GM18507 (cell line): ENCODE measurements at places on chromosomes 16 and 17.

DNA sequence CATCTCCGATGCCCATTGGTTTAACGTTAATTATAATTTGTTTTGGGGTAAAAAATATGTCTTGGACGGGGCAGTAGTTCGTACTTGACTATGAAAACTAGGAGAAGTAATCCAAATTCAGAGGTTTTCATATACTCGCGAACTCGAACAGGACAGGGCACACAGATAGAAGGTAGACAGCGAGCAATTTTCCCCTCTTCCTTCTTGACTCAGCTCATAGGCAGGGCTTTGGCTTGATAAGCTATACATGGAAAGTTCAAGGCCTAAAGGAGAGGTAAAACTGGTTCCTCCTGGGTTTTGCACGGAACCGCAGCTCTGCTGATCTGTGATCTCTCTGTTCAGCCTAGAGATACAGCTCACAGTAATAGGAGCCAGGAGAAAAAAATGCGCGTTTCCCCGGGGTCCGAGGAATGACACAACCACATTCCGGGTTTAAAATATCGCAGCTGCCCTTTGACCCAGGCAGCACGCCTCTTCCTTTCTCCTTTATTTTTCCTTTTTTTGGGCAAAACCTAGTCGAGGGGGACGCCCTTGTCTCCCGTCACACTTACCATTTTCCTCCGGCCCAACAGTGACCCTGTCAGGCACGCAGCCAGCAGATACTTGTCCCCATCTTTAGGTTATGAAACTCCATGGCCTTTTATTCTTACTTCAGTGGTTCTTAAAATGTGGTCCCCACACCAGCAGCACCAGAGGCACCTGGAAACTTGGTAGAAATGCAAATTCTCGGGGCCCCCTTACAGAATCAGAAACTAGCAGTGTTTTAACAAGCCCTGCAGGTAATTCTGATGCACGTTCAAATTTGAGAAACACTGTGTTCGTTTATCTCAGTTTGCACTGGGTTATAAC, 1.7 kb upstream of the LASP1 start:
- no peak for DNase-seq

DNA sequence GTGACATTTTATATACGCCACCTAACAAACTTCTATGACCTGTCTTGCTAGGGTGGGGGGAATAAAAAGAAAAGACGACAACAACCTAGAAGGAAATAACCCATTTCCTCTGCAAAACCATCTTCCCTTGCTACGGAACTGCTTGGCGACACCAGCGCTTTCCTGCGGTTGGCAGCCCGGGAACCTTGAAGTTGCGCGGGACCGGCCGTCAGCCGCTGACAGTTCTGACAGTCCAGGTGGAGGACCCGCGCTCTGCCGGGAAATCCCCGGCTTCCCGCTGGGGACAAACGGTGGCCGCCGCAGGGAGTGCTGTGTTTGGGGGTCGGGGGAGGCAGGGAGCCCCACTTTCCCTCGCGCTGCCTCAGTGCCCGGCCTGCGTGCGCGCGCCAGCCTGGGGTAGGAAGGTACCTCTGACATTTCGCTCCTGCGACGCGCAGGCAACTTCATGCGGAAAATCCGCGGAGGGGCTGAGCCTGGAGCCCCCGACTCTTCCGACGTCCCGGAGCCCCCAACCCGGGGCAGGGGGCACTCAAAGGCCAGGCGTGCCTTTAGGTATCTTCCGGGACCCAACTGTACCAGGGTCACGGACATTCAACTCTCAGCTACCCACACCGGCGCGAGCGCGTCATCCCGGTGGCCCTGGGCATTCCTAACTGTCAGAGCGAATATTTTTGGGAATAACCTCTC, 516 bp downstream of the SLC16A6 start:
- no peak for DNase-seq

DNA sequence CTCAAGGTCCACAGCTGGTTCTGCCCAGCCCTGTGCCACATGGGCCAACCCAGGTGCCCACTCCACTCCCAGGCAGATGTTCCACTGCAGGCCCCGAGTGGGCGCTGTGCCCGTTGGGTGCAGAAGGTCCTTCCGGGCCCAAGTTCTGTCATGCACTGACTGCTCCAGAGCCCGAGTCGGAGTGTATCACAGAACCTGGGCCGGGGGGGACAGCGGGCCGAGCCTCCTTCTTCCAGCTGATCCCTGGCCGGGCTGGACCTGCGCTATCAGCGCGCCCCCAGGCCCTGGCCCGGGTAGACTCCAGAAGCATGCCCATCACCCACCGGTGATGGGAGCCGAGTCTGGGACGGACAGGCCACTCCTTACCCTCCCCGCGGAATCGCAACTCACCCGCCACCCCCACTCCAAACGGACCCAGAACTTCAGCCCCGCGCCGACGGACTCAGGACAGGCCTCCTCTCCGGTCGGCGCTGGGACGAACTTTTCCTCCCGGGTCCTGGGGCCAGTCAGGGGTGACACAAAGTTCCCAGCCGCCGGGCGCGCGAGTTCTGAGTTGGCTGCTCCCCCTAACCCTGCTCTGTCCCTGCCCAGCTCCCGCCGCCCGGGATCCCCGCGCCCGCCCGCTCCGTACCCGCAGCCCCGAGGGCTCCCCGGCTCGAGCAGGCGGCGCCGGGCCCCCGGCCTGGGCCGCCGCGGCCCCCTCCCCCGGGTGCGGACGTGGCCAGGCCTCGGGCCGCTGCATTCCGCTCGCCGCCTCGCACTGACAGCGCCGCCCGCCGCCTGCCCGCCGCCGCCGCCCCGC, at the start of gene COPZ2:
COPZ2 (minus strand) TSS at position 762 of the 802 bp plus-strand sequence; CDS start at position 742, 20 bp downstream.
- no peak for DNase-seq

- no peak for DNase-seq
These were observed 79.0 kb upstream of the SMURF2 start for GRCh38 chr17:64741038-64741641.

- DNase-seq: no peak
These were observed 124.2 kb upstream of the SMURF2 start for GRCh38 chr17:64786337-64786736.

GRCh38 chr16:61862221-61863155, 173.8 kb downstream of the CDH8 start:
- DNase-seq: no peak

DNA sequence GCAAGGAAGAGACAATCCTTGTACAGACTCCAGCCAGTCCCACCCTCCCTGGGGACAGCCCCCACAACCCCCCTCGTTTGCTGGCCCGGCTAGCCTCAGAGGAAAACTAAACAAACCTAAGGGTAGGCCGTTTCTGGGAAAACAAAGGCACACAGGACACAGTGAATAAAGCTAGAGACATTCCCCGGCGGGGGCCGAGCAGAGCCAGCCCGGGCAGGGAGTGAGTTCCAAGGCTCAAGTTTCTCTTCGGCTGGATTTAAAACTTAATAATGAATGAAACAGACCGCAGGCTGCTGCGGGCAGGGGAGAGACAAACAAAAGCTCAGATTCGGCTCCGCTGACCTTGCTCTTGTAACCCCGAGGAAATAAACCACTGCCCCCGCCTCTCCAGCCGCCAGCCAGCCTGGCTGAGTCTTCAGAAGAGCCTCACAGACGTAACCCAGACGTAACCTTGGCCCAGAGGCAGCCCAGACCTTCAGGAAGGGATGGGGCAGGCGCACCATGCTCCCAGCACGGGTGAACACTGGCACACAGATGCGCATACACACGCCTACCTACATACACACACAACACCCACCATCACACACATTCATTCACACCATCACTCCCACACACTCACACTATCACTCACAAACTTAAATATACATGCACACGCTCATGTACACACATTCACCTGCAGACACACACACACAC, 216.0 kb downstream of the ZNF423 start:
- no peak for DNase-seq

DNA sequence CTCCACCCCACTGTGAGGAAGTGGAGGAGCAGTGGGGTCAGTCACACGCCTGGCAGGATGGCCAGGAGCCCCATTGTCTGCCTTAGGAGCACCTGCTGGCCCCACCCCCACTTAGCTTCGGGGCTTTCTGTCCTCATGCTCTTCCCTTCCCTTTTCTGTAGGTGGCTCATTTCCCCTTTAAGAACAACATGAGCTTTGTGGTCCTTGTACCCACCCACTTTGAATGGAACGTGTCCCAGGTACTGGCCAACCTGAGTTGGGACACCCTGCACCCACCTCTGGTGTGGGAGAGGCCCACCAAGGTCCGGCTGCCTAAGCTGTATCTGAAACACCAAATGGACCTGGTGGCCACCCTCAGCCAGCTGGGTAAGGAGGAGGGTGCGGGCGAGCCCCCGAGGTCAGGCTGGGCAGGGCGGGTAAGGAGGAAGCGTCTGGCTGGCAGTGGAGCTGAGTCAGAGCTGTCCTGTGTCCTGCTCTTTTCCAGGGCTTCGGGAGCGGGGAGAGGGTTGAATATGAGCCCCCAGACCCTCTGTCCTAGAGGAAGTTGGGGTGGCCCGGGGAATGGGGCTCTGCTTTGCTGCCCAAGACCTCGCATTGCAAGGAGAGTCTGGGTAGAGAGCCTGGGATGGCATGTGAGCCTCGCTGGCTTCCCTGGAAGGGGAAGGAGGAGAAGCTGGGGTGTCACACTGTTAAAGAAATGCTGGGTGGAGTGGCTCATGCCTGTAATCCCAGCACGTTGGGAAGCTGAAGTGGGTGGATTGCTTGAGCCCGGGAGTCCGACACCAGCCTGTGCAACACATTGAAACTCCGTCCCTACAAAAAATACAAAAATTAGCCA, 9.2 kb upstream of the SERPINF1 start:
- DNase-seq: no peak

DNA sequence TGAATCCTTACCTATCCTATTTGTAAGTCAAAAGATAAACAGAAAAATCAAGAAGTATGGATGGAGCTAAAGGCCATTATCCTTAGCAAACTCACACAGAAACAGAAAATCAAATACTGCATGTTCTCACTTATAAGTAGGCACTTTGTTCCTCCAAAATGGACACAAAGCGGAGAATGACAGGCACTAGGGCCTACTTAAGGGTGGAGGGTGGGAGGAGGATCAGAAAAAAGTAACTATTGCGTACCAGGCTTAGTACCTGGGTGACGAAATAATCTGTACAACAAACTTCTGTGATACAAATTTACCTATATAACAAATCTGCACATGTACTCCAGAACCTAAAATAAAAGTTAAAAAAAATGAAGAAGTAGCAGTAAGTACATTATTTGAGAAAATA, 164.3 kb downstream of the PARN start:
- DNase-seq: no peak

DNA sequence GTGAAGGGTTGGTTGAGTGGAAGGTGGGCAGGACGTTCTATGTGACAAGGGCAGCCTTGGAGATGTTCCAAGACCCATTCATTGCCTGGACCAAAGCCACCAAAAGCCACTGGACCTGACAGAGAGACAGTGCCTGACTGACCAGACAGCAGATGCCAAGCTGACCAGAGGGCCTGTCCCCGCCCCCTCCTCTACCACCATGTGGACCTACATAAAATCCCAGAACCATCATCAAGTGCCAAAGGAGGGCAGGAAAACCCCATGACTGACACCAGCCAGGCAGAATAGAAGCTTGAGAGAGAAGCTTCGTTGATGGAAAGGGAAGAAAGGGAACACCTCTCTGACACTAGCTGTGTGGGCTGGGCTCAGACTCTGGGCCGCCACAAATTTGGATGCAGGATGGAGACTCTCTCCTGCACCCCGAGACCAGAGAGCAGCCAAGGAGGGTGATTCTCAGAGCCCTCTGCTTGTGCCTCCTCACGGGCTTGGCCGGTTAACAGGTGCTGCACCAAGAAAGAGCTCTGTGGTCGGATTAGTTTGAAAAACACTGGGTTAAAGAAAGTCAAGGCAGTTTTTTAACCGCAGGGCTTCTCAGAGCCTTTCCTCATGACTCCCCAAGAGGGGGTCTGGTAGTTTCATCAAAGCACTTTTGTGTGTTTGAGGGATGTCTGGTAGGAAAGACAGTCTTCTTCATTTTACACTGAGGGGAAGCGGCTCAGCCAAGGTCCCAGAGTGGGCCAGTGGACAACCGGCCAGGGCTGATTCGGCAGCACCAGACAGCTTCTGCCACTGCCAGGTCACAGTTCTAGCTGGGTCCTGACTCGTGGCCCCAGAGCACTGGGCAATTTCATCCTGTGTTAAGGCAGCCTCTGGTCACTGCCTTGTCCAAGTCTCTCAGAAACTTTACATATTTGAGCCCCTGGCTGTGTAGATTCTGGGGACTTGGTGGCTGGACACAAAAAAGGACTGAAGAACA, 1.7 kb downstream of the TNFRSF13B start:
- no peak for DNase-seq

- no peak for DNase-seq
These were observed 11.1 kb downstream of the ZNF385C start for GRCh38 chr17:42087042-42087701.

DNA sequence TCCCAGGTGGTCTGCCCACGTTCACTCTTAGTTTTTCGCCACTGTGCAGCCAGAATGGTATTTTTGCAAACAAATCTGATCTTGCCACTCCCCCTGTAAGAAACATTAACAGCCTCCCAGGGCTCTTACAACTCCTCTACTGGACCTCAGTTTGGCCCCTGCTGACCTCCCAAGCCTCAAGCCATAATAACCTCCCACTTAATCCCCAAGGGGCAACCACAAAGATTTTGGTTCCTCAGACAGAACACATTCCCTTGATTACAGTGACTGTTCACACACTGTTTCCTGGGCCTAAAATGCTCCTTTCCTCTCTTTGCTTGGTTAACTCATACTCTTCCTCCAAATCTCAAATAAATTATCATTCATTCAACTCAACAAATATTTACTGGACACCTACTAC, 21.5 kb upstream of the CD300E start:
- DNase-seq: no peak

- no peak for DNase-seq
These were observed 1.0 kb upstream of the HEXIM2 start for GRCh38 chr17:45160447-45161287.

DNA sequence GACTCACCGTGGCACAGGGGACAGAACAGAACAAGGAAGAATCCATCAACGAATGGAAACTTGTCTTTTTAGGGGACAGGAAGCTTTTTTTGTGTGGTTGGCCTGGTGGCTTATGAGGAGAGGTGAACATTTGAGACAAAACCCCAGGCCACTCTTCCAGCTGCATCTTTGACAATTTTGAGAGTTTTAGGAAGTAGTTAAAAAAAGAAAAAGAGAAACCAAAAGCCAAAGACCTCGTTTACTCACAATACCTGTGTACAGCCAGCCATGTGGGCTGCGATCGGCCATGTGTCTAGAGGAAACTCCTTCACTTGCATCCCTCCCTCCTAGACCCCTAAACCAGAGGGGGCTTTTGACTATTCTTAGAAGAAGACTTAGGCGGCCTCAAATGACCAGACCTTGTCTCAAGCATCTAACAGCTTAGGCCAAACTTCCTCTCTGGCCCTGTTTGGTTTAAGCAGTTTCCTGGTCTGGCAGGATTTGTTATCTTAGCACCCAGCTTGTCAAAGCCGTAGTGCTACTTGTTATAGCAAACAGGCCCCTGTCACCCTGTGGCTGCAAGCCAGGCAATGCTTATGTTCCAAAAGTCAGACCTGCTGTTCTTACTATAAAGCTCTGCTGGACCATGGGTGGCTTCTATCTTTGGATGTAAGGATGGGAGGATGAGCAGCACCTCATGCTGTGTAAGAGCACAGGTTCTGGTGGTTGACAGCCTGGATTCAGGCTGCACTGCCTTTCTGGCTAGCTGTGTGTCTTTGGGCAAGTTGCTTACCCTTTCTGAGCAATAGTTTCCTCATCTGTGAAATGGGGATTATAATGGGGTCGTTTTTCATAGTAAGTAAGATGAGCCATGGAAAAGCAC, 17.7 kb downstream of the KSR1 start:
- no peak for DNase-seq
